ENCODE measurements at places on chromosomes 1 and 21. TPM values are rescaled to one million over a fixed set of nuclear protein-coding genes. Genes with fewer than 3 reads are reported as not detected.
A peak's percentile ranks its signal among the peaks of the same experiment; 100 is the strongest.

BCAN gene
- 0.41 TPM for total RNA-seq

S100A16 gene
- 54.4 TPM for total RNA-seq

DNA sequence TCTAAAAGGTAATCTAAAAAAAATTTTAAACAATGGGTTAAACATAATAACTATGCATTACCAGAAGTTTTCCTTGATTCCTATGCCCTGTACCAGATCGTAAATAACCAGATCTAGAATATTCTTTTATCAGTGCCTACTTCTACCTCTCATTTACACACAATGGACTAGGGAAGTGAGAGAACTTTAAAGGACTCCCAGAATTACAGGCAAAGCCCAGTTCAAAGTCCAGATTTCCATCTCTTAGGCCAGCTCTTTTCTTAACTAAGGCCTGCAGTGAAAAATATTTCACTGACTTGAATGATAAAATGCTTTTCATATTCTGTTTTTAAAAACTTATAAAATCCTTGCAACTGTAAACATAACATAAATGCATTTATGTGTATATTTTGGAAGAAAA is 32.6 kb downstream of the ESRRG start:
- no peak overlapping the region for H3K27ac ChIP-seq
- no peak for DNase-seq
- H3K36me3 ChIP-seq, result no peaks in the 10 kb centered on the region
- H3K4me1 ChIP-seq, result no peaks in the 10 kb centered on the region

TRPM2 gene
- 0.79 TPM for total RNA-seq

- H3K27me3 ChIP-seq, result no peaks in the 10 kb centered on the region
- H3K4me3 ChIP-seq, result no peak overlapping the region
- no peaks in the 10 kb centered on the region for H3K36me3 ChIP-seq
- H3K27ac ChIP-seq, result no peak overlapping the region
- no peaks in the 10 kb centered on the region for H3K4me1 ChIP-seq
These were observed 4.4 kb downstream of the LYPD8 start for GRCh38 chr1:248751142-248751541.

DNA sequence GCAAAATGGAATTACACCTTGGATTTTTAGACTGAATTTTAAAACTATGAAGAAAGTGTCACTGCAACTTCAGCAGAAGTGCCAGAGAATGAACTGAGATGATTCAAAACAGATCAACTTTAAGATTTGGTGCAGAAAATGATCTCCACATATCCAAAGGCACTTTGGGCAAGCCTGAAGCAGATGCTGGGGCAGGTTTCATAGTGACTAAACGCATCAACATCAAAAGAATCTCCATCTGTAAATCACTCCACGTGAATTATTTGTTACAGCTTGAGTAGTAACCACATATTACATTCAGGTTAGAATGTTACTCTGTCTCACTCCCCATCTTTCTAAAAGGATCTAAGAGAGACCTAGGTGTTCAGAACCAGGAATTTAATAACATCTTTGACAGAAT is 329.0 kb upstream of the ESRRG start:
- no peaks in the 10 kb centered on the region for H3K27me3 ChIP-seq
- no peak overlapping the region for H3K27ac ChIP-seq
- no peaks in the 10 kb centered on the region for H3K36me3 ChIP-seq
- no peak for DNase-seq
- H3K4me1 ChIP-seq, result no peaks in the 10 kb centered on the region

DNA sequence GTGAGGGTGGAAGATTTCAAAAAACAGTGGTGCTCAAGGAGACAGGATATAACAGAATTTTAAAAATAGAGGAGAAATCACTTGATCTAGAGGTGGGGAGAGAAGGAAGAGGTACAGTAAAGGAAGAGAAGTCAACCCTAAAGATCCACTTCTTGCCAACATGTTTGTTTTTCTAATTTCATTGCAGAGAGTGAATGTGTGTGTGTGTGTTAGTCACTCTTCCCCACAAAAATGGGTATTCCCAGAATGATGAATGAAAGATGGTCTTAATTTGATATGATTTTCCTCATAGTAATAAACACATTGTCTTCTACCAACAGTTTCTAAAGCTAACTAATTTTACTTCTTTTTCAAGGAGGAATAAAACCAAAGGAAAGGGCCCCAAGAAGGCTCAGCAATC is 74.2 kb upstream of the NGF start:
- no peaks in the 10 kb centered on the region for H3K36me3 ChIP-seq
- no peak overlapping the region for H3K27ac ChIP-seq
- no peak overlapping the region for H3K4me3 ChIP-seq
- no peaks in the 10 kb centered on the region for H3K4me1 ChIP-seq
- H3K27me3 ChIP-seq, result no peaks in the 10 kb centered on the region
- DNase-seq, result no peak

B4GALT3 gene
- 40.4 TPM for total RNA-seq

DNA sequence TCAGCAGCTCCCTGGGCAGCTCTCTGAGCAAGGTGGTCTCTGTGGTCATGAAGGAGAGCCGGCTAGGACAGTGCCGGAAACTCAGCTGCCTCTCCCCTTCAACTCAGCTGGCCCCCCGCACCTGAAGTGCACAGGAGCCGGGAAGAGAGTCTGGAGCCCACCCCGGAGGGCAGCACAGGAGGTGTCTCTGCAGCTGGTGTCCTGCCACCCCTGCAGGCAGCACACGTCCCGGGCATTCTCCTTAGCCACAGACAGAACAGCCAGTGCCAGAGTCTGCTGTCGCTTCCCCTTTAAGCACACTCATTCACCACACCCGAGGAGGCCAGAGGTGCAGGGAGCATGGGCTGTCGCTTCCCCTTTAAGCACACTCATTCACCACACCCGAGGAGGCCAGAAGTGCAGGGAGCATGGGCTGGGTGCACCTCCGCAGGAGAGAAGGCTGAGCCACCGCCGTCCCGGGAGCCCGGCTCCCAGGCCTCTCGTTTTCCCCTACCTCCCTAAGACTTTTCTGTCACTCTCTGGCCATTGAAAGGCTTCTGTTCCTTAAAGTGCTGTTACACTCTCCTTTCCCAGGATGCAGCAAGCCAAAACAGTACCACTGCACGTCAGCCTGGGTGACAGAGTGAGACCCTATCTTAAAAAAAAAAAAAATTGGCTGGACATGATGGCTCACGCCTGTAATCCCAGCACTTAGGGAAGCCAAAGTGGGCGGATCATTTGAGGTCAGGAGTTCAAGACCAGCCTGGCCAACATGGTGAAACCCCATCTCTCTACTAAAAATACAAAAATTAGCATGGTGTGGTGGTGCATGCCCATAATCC is 16.9 kb upstream of the SAMD11 start:
- no peaks in the 10 kb centered on the region for H3K36me3 ChIP-seq
- peaks cover 25% of the 10 kb centered on the region for H3K4me1 ChIP-seq
- peak; percentile 47 for DNase-seq
- no peak overlapping the region for H3K4me3 ChIP-seq
- no peak overlapping the region for H3K27ac ChIP-seq
- peaks cover 5% of the 10 kb centered on the region for H3K27me3 ChIP-seq

DNA sequence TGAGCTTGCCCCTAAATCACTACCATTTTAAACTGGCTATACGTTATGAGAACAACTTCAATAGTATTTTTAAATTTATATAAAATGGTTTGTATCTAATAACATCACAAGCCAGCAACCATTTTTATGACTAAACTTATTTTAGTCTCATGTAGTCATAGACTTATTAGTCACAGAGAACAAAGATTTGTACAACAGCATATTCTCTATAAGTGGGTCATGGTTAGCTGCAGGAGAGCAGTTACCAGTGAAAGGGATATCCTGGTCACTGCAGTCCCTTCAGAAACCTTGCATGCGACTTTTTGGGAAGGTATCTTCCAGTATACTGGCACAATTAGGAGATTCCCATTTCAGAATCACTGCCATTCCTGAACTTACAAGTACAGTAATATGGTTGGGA is 90.0 kb downstream of the HFM1 start:
- no peaks in the 10 kb centered on the region for H3K36me3 ChIP-seq
- H3K27me3 ChIP-seq, result no peaks in the 10 kb centered on the region
- no peak overlapping the region for H3K27ac ChIP-seq
- DNase-seq, result no peak

- no peaks in the 10 kb centered on the region for H3K36me3 ChIP-seq
- DNase-seq, result peak; percentile 91
- H3K27ac ChIP-seq, result no peak overlapping the region
- H3K4me1 ChIP-seq, result peaks cover 4% of the 10 kb centered on the region
- H3K4me3 ChIP-seq, result no peak overlapping the region
These were observed 88.9 kb upstream of the COL11A1 start for GRCh38 chr1:103197216-103197615.

SLAMF6 gene
- not detected for total RNA-seq

GRCh38 chr21:42079939-42080787 is 9.0 kb downstream of the UMODL1 start:
- H3K36me3 ChIP-seq, result no peaks in the 10 kb centered on the region
- peak overlapping the region; percentile 38 for H3K27ac ChIP-seq
- peak; percentile 74 for DNase-seq
- H3K4me3 ChIP-seq, result no peak overlapping the region

DNA sequence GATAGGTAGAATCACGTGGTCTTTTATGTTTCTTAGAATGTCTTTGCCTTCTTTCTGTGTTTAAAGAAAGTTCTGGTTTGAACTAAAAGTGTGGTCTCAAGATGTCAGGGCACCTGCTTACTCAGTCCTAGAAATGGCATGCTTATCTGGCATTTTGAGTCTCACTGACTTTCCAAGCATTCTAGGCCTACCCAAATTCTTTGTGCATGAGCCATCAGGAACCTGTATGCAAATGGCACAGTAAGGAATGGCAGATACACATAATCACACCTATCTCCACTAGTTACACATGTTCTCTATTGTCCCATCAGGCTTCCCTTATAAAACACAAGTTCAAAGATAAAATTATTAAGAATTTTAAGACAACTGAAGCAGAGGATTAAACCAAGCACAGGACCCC is 29.5 kb upstream of the CLCA4 start:
- no peaks in the 10 kb centered on the region for H3K4me1 ChIP-seq
- no peaks in the 10 kb centered on the region for H3K36me3 ChIP-seq
- DNase-seq, result no peak

DNA sequence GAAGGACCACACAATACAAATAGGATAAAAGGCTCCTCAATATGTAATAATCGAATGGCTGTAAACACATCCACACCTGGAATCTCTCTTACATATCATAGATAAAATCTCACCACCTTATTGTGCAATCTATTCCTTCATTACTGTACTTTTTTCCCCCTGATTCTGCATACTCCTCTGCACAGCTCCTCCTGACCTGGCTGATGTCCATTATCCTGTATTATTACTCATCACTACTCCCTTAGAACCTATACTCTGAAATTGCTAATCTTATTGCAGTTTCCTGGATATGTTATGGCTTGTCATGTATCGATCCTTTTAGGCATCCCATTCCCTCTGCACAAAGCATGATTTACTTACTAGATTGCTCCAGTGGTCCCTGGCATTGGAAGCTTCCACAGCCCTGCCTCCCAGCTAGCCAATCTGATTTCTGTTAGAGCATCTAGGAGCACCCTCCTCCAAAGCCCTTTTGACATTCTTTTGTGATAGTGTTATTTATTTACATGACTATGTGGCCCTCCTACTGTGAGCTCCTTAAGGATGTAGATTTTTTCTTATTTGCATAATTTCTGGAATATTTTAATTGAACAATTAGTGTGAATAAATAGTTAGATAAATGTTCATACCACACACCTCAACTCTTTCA is 24.2 kb upstream of the PHGDH start:
- DNase-seq, result no peak
- no peaks in the 10 kb centered on the region for H3K4me1 ChIP-seq
- no peak overlapping the region for H3K27ac ChIP-seq
- peaks cover 11% of the 10 kb centered on the region for H3K27me3 ChIP-seq
- no peak overlapping the region for H3K4me3 ChIP-seq

- no peak for DNase-seq
- H3K27ac ChIP-seq, result no peak overlapping the region
- no peak overlapping the region for H3K4me3 ChIP-seq
- H3K27me3 ChIP-seq, result no peaks in the 10 kb centered on the region
- H3K4me1 ChIP-seq, result peaks cover 14% of the 10 kb centered on the region
These were observed 7.8 kb upstream of the PHLDA3 start for GRCh38 chr1:201476670-201477344.

DNA sequence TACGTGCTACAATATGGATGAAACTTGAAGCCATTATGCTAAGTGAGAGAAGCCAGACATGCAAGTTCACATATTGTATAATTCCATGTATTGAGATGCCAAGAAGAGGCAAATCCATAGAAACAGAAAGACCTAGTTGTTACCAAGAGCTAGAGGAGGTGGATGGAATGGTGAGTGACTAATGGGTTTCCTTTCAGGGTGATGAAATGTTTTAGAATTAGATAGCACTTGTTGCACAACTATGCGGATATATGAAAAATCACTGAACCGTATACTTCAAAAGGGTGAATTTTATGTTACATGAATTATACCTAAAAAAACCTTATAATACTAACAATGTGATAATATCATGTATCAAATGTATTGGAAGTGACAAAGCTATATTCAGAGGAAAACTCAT is 18.1 kb downstream of the EPHA10 start:
- DNase-seq, result no peak
- H3K27me3 ChIP-seq, result peaks cover 8% of the 10 kb centered on the region
- H3K4me3 ChIP-seq, result no peak overlapping the region
- no peaks in the 10 kb centered on the region for H3K36me3 ChIP-seq
- no peak overlapping the region for H3K27ac ChIP-seq
- no peaks in the 10 kb centered on the region for H3K4me1 ChIP-seq
